DMS 273 treated with DMSO at 0.1 percent for 48 hours (cell line): ENCODE measurements at places on chromosomes 5 and 9.
A peak's percentile ranks its signal among the peaks of the same experiment; 100 is the strongest.

- DNase-seq: peak; percentile 55
Observed at GRCh38 chr9:116844621-116845020, 157.5 kb downstream of the TRIM32 start.

GRCh38 chr5:147671365-147671764 lies 111.2 kb downstream of the JAKMIP2 start:
- DNase-seq: no peak

DNA sequence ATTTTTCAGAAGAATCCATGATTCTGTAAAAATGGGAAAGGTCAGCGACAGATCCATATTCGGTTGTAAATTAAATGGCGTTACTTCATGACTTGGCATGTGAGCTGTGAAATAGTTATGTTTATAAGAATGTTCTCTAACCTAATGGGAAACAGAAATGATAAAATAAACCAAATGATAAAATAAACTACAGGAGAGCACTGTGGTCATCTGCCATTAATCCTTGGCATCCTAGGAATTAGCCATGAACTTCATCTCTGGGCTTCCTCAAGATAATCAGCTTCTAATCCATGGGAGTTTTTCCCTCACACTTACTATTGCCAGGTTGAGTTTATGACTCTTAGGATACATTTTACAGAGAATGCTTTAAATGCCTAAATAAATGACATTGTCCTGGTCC lies 94.6 kb upstream of the SLC30A5 start:
- no peak for DNase-seq

GRCh38 chr9:126519660-126520420 lies 93.9 kb upstream of the LMX1B start:
- DNase-seq: no peak

GRCh38 chr5:124393584-124394379 lies 352.7 kb downstream of the ZNF608 start:
- DNase-seq: no peak

GRCh38 chr9:94801681-94802080 lies 75.2 kb downstream of the AOPEP start:
- DNase-seq: no peak

DNA sequence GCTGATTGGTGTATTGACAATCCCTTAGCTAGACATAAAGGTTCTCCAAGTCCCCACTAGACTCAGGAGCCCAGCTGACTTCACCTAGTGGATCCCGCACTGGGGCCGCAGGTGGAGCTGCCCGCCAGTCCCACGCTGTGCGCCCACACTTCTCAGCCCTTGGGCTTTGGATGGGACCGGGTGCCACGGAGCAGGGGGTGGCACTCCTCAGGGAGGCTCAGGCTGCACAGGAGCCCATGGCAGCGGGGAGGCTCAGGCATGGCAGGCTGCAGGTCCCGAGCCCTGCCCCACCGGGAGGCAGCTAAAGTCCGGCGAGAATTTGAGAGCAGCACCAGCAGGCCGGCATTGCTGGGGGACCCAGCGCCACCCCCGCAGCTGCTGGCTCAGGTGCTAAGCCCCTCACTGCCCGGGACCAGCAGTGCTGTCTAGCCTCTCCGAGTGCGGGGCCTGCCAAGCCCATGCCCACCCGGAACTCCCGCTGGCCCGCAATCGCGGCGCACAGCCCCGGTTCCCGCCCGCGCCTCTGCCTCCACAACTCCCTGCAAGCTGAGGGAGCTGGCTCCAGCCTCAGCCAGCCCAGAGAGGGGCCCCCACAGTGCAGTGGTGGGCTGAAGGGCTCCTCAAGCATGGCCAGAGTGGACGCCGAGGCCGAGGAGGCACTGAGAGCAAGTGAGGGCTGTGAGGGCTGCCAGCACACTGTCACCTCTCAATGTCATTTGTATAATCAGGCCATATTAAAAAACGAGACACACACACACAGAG lies 437.2 kb downstream of the CSNK1G3 start:
- DNase-seq: no peak

- DNase-seq: no peak
Observed at GRCh38 chr9:87803623-87804345, 77.9 kb downstream of the CTSL start.

GRCh38 chr5:87399720-87400119 lies 13.0 kb downstream of the CCNH start:
- DNase-seq: no peak

GRCh38 chr5:91937121-91937520 lies 554.0 kb upstream of the ARRDC3 start:
- no peak for DNase-seq

DNA sequence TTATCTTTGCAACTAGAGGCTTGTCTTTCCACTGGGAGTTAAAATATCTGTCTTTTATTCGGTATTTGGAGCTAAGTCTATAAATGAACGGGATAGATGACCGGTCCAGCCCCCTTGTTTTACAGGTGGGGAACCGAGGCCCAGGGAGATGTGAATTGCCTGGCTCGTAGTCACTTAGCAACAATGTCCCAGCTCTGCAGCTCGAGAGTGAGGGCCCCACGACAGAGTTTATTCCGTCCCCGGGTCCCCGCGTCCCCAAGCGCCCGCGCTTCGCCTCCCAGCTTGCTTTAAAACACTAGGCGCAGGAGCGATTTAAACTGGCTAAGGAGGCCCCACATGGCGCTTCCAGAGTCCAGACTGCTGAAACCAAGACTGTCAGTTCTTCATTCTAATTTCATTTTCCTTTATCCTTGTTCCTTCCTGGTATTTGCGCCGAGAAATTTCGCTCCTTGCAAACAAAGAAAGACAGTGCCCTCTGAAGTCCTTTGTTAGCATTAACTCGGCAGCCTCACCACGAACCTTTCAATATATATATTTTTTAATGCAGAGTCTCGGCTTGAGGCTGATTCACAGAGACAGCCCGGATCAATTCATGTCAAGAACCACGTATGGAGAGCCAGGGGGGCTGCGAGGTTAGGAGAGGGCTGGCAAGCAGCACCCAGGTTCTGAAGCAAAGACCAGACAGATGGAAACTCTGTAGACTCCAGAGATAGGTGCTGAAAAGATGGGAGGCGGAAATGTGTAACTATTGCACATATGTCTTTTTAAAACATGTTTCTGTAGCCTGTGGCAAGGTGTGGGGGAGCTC lies 1.4 kb upstream of the ENC1 start:
- peak; percentile 72 for DNase-seq

DNA sequence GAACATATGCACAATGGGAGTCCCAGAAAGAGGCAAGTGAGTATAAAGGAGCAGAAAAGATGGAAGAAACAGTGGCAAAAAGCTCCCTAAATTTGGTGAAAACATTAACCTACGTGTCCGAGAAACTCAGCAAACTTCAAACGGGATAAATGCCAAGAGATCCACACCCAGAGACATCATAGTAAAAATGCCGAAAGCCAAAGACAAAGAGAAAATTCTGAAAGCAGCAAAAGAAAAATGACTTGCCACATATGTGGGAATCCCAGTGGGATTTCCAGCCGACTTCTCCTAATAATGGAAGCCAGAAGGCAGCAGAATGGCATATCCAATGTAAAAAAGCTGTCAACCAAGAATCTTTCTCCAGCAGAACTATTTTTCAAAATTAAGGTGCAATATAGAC lies 101.2 kb downstream of the ADAMTS2 start:
- no peak for DNase-seq

DNA sequence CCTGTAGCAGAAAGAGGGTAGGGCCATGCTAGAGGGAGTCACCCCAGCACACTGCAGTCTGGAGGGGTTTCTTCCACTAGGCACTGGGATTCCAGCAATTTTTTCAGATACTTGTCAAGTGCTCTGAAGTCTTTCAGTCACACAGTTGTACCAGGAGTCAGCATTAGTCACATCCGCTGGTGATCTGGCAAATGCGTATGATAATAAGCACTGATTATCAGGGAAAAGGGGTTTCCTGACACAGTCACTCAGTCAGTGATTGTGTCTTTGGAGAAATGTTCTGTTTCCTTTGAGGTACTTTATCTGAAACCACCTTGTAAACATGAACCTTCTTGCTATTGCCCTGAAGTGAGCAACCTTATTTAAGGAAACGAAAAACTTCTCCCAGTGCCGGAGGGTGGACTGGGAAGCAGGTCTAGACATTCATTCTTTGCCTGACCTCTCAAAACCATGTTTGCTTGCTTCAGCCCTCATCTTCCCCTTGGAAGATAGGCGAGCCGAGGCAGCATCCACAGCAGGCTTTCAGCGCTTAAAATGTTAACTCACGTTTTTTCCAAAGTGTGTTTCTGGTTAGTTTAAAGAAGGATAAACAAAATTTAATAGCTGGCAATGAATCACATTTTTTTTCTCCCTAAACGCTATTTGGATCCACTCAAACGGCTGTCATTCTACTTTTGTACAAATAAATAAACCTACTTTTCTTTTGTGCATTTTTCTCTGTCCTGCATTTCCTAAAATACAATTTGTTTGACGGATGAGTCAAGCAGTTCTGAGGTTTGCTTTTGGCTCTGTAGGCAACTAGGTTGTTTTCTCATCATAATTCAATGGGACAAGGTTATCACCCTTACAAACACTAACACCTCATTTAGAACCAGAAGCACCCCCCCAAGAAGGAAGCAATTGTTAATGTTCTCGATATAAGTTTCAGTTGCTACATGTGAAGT lies 77.7 kb downstream of the FOXD1 start:
- no peak for DNase-seq

GRCh38 chr9:134488331-134489280 lies 153.0 kb upstream of the COL5A1 start:
- DNase-seq: no peak

GRCh38 chr9:130309689-130310455 lies 44.3 kb downstream of the HMCN2 start:
- DNase-seq: no peak

- DNase-seq: no peak
Observed at GRCh38 chr5:139461698-139462097, 845 bp downstream of the ECSCR start.

GRCh38 chr9:134909511-134910481 lies 7.9 kb downstream of the FCN1 start:
- DNase-seq: no peak

- no peak for DNase-seq
Observed at GRCh38 chr9:112939418-112939817, 48.7 kb upstream of the SLC46A2 start.

DNA sequence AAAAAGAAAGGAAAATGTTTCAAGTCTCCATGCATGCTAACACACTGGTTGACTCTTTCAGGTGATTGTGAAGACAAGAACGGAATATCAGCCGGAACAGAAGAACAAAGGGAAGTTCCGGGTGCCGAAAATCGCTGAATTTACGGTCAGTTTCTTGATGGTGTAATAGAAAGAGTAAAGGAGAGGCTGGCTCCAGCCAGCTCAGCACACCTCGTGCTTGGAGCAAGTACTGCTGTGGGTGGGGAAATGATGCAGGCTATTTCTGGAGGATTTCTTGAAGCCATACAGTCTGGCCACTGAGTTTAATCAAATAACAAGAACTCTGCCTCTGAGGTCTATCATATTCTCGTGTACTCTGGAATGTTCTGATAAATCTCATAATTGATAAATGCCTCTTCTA lies 18.7 kb downstream of the NSG2 start:
- DNase-seq: no peak

DNA sequence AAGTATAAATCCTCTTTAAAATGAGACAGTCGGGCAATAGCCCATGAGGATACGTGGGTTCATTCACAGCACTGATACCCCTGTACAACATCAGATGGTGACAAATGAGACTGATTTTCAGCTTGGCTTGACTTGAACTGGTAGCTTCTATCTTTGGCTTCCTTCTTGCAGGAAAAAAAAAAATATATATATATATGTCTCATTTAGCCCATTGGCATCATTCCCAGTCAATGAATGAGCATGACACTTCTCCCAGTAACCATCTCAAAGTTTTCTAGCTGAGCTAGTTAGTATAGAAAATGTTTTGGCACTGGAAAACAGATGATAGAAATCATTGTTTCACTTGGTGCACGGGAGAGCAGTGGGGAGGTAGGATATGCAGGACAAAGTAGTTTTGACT lies 222.5 kb upstream of the TAS2R1 start:
- no peak for DNase-seq

DNA sequence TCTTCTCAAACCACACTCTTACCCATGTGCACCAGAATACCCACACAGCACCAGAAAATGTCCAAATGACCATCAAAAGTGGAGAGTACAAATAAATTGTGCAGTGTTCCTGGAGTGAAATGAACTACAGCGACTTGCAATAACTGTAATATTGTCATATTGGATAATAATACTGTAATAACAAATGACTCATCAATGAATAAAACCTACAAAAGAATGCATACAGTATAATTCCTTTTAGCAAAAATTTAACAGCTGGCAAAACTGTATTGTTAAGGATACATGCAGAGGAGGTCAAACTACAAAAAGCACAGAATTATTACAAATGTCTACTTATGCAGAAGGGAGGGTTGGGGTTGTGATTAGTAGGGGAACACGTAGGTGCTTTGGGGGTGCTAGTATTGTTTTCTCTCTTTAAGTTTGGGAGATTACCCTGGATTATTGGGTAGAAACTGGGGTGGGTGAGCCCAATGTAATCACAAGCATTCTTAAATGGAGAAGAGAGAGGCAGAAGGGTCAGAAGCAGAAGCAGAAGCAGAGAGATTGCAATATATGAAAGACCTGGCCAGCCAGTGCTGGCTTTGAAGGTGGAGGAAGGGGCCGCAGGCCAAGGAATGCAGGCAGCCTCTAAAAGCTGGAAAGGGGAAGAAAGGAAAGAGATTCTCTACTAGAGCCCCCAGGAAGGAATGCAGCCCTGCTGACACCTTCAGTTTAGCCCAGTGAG lies 21.8 kb downstream of the IRF1 start:
- DNase-seq: no peak

DNA sequence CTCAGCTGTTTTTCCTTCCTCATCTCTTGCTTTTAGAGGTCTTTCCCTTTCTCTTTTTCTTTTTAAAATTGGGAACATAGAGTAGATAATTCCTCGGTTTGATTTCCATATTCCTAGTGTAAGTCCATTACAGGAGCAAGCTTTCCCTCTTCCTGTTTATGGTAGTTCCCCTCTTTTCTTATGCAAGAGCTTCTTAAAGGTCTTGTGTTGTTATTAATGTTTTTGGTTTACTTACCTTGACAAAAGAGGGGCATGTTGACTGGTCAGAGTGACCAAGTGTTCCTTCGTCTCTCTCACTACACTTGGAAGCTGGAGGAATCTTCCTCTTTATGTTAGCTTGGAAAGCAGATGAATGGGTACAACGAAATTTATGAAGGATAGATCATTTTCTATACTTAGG lies 8.3 kb downstream of the ATG10 start:
- no peak for DNase-seq

GRCh38 chr9:4936823-4937222 lies 48.2 kb upstream of the JAK2 start:
- DNase-seq: no peak

GRCh38 chr9:100104314-100104713 lies 5.3 kb downstream of the INVS start:
- DNase-seq: no peak

DNA sequence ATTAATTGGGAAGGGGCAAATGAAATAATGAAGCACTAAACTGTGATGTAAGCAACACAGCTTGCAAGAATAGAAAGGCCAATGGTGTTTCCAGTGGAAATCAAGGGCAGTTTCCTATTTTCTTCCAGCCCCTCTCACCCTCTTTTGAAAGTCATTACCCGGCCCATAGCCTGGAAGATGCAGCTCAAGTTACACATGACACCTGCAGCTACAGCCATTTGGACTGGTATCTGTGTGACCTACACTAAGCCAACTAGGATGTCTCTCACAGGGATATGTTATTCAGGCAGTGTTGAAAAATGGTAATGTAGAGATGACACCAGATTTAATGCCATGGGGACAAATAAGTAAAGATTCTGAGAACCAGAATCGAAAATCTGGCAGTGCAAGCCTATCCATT lies 439.4 kb upstream of the ZNF462 start:
- DNase-seq: no peak

GRCh38 chr9:134032456-134033222 lies 7.4 kb downstream of the BRD3OS start:
- no peak for DNase-seq

GRCh38 chr5:74328221-74328630 lies 312.3 kb downstream of the ENC1 start:
- DNase-seq: no peak

- no peak for DNase-seq
Observed at GRCh38 chr5:88388476-88389337, 120.1 kb upstream of the TMEM161B start.
